Cerebellum (tissue), 4 donors: ENCODE measurements at places on chromosomes 1 and 21.

DNA sequence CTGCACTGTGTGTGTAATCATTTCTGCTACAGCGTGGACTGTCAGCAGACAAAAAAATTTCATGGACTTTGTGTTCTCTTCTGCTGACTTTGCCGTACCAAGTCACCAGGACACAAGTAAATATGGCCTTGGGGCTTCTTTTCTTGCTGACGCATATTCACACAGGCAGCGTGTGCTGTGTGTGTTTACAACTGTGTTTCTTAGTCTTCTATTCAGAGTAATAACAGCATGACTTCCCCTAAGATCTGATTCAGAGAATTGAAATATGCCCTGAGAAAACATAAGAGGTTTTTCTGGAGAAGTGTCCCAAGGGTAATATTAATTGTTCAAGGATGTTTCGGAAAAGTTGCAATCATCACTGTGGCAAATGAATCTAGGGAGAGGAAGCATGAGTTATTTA, 47.1 kb upstream of the DYNLT5 start:
- no peak for DNase-seq

DNA sequence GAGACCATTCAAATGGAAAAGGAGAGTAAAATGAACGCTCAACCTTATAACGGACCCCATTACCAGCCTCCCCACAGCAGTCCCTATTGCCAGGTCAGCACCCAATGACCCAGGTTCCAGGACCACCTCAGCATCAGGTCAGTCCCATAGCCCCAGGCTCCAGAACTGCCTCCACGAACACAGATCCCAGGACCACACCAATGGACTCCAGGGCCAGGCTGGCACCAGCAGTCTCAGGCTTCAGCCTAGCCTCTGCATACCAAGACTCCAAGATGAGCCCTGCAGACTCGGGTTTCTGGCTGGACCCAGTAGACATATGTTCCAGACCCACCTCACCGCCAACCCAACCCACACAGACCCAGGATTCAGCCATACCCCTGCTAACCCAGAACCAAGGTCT, 625.0 kb upstream of the RGS18 start:
- no peak for DNase-seq

DNA sequence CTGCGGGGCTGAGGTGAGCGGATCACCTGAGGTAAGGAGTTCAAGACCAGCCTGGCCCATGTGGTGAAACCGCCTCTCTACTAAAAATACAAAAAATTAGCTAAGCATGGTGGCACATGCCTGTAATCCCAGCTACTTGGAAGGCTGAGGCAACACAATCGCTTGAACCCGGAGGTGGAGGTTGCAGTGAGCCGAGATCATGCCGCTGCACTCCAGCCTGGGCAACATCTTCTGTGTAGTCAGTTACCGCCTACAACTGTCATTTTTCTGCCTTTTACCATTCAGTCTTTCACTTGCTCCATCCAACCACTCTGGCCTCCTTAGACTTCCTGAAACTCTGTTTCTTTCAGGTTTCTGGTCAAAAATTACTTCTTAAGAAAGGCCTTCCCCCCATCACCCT, 2.2 kb downstream of the MYCBP start:
- no peak for DNase-seq

GRCh38 chr1:202201266-202201665, 7.7 kb downstream of the LGR6 start:
- no peak for DNase-seq

DNA sequence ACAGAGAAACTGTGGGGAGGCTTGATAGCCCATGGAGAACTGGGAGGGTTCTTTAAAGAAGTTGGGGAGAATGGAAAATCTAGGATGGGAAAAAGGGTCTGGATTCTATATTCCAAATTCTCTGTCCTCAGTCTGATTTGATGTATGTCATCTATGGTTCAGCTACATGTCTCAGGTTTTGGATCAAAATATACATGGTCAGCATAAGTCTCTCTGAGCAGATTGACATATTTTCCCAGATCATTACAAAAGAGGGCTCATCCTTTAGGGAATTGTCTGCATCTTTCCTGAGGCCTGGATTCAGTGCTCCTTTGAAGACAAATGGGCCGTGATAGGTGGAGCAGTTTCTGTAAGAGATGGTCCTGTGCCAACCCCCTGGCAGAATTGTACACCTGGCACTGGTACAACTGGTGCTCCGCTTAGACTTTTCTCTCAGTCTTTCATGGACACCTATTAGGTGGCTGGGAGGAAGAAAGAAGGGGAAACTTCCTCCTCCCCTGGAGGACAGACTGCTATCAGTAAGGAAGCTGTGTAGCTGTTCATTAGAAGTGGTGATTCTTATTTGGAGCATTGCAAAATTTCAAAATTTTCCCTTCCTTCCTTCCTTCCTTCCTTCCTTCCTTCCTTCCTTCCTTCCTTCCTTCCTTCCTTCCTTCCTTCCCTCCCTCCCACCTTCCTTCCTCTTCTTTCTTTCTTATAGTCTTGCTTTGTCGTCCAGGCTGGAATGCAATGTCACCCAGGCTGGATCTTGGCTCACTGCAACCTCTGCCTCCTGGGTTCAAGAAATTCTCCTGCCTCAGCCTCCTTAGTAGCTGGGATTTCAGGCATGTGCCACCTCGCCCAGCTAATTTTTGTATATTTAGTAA, 26.1 kb upstream of the RGL1 start:
- peak; percentile 66 for DNase-seq

GRCh38 chr1:172670791-172671190, 11.9 kb downstream of the FASLG start:
- no peak for DNase-seq

DNA sequence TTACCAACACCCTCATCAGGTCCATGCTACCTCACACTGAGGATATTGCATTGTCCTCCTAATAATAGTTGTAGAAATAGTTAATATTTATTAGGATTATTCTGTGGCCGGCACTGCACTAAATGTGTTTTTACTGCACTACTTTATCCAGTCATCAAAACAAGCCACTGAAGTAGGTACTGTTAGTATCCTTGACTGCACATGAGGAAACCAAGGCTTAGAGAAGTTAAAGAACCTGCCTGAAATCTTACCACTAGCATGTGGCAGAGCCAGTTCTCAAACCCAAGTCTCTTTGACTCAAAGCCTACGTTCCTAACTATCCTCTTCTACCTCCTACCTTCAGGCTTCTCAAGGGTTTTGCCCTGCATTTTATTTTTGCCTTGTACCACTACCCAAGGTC, 30.9 kb downstream of the FMO1 start:
- DNase-seq = no peak

- no peak for DNase-seq
Measured at GRCh38 chr1:21229246-21230000, 52.7 kb upstream of the EIF4G3 start.

- no peak for DNase-seq
Measured at GRCh38 chr1:44040846-44041245, 9.6 kb upstream of the SLC6A9 start.
